ENCODE measurements at places on chromosomes 2 and 18.

DNA sequence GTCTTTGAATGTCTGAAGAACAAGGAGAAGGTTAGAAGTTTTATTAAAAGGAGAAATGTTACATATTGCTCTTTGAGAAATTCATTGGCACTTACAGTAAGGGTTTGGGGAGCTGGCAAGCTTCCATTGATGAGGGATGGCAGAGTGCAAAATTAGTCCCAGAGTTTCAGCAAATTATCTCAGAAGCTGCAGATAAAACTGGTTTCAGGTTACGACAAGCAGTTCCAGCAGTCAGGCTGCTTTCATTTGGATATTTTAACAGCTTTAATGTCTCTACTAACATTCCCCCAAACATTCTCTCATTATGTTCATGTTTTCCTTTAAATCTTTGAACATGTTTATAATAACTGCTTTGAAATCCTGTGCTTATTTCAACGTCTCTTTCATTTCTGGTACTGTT is 153.1 kb downstream of the TTC27 start:
- DNase-seq = no peak

DNA sequence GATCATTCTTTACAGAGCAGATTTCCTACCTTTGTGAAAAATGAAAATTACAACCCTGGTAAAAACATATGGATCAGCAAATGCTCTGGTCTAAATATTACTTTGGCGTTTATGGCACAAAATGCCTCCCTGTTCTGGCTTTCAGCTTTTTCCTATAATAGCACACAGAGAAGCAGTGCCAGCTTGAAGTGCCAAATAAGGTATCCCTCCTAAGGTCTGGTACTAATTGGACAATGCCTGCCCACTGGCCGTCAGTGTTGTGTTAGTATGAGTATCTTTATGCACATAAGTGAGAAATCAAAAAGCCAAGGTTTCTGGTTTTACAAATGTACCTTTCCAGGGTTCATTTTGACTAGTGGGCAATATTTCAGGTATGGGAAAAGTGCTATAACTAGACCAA is 1293.7 kb upstream of the FAM98A start:
- DNase-seq = no peak

DNA sequence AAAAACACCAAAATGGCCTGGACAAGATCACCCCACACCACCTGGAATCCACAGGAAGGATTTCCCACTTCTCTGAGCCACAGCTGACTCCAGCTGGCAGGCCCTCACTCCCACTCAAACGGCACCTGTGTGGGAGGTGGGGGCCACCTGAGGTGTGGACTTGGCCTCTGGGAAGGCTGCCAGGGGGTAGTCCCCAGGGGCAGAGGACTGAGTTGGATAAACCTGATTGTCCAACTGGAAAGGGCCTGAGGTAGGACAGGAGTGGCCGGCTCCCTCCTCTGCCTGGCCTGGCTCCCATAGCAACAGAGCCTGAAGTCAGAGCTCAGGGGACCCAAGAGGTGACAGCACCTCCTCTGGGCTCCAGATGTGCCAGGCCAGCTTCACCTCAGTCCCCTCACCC is 300.2 kb downstream of the CELF4 start:
- DNase-seq = no peak

DNA sequence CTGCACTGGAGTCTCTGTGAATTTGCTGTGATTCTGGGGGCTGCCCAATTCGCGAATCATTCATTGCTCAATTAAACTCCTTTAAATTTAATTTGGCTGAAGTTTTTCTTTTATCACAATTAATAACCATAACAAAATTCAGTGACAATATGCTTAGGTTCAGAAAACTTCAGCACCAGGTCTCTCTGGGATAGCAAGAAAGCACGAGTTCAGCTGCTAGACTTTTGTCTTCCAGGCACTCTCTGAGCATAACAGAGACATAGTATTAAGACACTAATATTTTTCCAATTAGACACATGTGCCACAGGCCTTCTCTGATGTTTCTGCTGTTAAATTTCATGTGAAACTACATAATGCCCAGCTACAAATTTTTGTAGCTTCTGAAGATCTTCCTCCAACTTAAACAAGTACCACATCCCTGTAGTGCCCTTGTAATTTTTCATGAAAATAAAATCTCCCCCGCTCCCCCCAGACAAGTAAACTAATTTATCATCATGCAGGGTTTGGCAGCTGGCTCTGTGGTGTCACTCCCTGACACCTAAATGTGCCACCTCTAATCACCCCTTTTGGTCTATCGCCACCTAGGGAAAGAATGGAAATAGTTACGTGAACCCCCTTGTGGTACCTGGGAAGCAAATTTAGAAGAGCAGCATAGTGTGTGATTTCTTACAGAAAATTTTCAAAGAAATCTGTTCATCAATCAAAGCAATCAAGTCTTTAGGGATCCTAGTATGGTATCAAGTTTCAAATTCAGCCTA is 94.1 kb downstream of the CSRNP3 start:
- no peak for DNase-seq

DNA sequence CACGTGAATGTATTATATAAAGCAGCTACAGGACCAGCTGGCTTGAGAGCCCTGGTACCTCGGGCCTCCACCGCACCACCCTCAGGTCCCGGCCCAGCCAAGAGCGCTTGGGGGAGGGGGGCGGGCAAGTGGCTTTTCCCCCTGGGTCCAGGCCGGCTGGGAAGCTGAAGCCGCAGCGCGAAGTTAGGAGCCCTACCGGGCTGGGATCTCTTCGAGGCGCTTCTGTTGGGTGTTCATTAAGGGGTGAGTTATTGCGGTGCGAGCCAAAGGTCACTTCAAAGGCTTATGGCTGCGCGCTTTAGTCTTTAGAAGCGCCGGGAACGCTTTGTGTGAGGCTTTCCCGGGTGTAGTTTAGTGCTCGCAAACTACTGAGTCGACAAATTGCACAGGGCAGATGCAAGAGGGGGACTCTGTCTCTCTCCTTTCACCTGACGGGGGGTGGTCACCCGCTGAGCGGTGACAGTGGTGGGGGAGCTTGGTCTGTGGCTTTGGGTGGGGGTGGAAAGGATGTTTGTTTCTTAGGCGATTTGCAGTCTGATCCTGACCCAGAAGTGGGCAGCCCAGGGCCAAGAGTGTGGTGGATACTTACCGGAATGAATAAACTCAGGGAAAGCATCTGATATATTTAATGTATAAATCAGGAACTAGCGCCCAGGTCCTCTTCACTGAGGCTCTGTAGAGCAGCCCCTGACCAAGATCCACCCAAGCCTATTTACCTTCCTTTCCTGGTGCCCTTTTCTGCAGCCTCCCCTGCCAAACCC is 6.0 kb downstream of the HOXD3 start:
- no peak for DNase-seq

- no peak for DNase-seq
These were observed at the start of gene ERMN for GRCh38 chr2:157325786-157326185. ERMN (minus strand) TSS chr2:157325824; CDS start chr2:157325642, 182 bp downstream.

- DNase-seq = no peak
These were observed 284.6 kb downstream of the MBD5 start for GRCh38 chr2:148305476-148305875.

DNA sequence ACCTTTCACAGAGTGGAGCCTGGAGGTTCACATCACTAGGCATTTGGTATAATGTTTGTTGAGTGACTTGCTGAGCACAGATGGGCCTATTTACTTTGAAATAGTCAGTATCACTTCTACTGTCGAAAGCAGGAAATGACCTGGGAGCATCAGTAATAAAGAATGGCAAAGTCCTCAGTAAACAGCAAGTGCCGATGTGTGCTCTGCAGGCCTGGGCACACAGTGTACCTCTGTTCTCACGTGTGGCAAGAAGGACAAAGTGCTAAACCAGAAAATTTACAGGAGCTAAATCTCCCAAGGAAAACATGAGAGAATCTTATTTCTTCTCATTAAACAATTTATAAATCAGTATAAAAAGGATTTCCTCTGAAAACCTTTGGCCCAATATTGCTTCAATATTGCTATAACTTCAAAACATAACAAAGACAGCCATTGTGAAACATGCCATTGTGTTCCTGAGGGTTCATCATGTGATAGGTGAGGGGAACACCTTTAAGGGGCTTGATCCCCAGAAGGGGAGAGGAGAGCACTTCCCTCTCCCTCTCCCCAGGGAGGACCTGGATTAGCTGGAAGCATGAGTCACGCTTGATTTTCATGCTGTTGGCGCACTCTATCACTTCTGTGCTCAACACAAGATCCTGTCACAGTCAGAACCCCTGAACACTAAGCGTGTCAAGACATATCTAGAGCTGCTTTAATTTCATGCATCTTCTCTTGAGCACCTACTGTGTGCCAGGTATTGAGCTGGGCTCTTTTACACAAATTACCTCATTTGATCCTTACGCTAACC is 131.5 kb upstream of the SMAD2 start:
- DNase-seq = no peak

DNA sequence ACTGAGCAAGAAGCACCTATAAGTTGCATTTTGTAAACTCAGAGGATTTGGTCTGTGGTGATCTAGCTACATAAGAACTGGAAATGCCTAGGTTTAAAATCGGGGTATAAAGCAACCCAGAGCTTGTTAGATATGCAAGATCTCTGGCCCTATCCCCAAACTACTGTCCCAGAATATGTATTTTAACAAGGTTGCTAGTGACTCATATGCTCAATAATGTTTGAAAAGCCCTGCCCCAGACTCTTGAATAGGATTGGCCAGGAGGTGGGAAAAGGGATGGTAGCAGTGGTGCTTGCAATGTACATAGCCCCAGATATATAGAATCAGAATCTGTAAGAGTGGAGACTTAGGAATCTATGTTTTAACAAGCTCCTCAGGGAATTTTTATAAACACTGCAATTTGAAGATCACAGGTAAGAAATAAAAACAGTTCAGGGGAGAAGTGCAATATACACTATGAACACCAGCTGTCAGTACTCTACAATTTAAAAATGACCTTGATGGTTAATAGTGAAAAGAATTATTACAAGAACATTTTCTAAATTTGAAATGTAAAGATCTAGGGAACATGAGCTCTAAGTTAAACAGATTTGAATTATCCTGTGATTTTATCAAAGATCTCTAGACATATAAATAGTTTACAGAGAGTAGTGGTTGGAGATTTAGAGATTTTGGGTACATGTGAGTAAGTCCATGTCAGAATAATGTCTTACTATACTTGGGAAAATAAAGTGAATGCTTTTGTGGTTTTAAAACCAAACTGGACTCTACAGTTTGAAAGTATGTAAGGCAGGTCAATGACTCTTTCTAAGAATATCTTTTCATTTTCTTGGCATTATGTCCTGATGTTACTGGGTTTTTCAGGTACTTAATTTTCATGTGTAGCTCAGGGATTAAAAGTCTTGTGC is 7.7 kb upstream of the MMADHC start:
- no peak for DNase-seq

- no peak for DNase-seq
These were observed 466.1 kb upstream of the MC4R start for GRCh38 chr18:60838677-60839076.

DNA sequence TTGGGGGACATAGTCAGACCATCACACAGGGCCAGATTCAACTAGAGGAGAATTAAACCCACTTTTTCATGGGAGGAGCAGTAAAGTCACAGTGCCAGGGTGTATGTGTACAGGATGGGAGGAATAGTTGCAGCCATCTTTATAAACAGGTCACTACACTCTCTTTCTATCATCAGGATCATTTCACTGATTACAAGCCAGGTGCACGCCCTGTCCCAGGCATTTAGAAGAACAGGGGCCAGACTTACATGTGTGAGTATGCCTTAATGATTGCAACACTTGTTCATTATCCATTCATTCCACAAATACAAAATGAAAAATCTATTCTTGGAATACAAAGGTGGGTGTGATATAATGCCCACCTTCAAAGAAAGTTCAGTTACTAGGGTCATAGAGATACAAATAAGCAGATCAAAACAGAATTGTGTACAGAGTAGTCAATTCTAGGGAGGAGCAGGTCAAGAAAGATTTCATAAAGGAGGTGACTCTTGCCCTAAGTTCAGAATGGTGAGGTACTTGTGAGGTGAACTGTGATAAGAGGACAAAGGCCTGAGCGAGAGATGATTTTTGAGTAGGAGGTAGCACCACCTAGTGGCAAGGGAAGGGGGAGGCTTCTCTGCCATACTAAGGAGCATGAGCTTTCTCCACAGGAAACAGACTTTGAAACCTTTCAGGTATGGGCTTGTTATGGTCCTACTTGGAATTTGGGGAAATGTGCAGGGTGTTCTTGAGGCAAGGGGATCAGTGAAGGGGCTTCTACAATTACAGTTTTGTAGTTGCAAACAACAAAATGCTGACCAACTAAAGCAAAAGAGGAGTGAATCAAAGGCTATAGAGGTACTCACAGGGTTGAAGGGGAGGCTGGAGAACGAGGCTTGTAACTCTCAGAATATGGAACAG is 156.3 kb downstream of the SUCLG1 start:
- DNase-seq = no peak

- DNase-seq = no peak
These were observed 122.7 kb downstream of the DOCK10 start for GRCh38 chr2:224919472-224920110.

- no peak for DNase-seq
These were observed 140.8 kb downstream of the BCL11A start for GRCh38 chr2:60412620-60413019.

DNA sequence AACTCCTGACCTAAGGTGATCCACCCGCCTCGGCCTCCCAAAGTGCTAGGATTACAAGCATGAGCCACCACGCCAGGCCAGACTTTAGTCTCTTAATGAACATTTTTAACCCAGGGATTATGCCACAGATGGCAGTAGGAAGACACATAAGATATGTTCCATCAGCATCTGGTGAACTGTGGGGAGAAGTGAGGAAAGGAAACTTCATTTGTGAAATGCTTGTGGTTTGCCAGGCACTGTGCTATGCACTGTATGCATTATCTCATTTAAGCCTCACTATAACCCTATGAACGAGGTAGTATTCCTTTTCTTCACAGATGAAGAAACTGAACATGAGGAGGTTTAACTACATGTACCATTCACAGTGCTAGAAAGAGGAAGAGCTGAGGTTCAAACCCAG is 29.3 kb downstream of the PTRHD1 start:
- DNase-seq = no peak

DNA sequence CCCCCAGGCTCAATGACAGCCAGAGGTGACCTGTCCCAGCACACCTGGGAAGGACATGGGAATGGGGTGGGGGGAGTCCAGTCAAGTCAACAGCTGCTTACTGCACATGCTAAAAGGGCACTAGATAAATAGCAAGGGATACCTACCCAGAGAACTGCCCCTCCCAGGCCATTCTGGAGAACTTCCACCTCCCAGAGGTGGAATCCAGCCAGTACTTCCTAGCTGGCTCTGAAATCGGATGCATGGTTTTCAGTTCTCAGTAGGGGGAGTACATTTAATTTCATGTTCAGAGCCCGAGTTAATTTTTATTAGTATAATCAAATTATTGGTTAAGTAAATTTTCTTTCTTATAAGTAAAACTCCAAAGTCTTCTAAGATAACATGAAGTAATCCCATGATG is 28.9 kb upstream of the ITGA6 start:
- no peak for DNase-seq

DNA sequence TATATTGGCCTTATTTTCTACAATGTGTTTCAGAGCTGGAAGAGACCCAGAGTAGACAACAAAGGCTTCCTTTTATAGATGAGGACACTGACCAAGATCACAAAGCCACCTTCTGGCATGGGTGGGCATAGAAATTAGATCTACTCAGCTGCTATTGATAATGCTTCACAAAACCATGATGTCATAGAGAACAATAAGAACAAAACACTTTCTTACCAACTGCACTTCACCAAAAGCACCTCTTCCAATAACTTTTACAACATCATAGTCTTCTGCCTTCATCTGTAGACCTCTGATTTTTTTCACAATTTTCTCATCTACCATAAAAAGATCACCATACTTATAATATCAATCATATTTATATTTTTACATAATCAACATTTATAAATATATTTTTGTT is 58.1 kb downstream of the ROCK2 start:
- no peak for DNase-seq

GRCh38 chr2:166042768-166043390 is 84.9 kb downstream of the SCN1A start:
- DNase-seq = no peak

GRCh38 chr2:240920783-240921231 is 14.7 kb downstream of the CROCC2 start:
- no peak for DNase-seq
